ENCODE measurements at places on chromosomes 16 and 17.

- no peak for DNase-seq
These were observed 114.3 kb downstream of the ABCC1 start for GRCh38 chr16:16063683-16064082.

GRCh38 chr17:70434536-70435490 is 265.5 kb downstream of the KCNJ2 start:
- peak; percentile 84 for DNase-seq

GRCh38 chr16:4805231-4805630 is 2.8 kb upstream of the ROGDI start:
- no peak for DNase-seq

DNA sequence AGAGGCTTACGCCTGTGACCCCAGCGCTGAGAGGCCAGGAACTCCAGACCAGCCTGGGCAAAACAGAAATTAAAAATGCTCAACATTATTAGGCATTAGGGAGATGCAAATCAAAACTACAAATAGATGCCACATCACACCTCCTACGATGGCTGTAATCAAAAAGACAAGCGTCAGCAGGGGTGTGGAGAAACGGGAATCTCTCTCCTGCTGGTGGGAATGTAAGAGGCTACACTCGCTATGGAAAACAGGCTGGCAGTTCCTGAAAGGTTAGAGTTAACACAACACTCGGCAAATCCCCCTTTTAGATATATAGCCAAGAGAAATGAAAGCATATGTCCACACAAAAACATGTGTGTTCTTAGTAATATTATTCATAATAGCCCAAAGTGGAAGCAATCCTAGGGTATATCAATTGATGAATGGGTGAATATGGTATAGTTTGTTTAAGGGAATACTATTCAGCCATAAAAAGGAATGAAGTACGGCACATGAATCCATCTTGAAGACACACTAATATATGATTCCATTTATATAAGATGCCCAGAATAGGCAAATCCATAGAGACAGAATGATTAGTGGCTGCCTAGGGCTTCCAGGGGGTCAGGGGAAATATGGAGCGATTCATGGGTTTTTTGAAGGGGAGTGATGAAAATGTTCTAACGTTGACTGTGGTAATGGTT is 1.8 kb upstream of the NPRL3 start:
- no peak for DNase-seq

DNA sequence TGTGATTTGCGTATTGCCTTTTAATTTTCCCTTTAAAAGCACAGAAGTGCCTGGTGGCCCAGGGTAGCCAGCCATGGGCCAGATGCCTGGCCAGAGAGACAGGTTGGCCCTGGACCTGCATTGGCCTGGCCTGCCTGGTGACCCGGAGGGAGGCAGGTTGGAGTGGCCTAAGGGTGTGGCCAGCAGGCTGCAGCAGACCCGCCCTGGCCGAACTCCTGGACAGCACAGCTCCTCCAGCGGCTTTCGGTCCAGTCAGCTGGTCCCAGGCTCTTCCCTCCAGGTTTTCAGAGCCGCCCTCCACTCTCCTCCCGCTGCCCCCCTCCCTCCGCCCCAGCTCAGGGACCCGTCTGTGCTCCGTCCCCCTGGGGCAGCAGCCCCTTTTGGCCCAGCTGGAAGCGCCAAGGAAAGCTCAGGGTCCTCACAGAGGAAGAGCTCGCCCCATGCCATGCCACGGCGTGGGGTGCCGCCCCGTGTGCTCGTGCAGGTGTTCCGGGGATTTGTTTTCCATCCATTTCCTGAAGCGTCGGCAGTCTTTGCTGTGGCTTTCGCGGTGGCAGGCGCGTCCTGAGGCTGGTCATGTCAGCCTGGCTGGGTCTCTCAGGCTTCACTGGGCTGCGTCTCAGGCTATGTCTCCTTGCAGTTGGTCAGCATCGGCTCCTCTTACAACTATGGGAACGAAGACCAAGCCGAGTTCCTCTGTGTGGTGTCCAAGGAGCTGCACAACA is 18.1 kb downstream of the PRSS27 start:
- no peak for DNase-seq

DNA sequence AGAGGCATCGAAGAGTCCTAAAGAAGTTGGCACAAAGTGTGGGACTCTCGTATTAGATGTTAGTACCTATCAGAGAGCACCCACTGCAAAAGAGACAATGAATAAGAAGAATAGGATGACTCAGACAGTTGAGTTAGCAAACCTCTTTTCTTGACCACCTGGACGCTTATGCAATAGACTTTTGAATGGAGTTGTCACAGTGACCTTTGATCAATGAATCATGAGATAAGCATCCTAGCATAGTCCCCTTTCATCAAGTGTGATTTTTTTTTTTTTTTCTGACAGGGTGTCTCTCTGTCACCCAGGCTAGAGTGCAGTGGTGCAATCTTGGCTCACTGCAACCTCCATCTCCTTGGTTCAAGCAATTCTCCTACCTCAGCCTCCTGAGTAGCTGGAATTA is 1417.9 kb upstream of the GOT2 start:
- DNase-seq: no peak
